Stimulated activated CD8-positive, alpha-beta memory T cell treated with anti-CD3 and anti-CD28 coated beads, Interleukin-4, amount 100 ng/mL, for 24 hours (primary cell): ENCODE measurements at places on chromosomes 1 and 21.

GRCh38 chr1:229999004-229999670, 67.9 kb upstream of the GALNT2 start:
- DNase-seq = no peak

GRCh38 chr1:9435854-9436640, 103.2 kb upstream of the SLC25A33 start:
- DNase-seq = no peak

DNA sequence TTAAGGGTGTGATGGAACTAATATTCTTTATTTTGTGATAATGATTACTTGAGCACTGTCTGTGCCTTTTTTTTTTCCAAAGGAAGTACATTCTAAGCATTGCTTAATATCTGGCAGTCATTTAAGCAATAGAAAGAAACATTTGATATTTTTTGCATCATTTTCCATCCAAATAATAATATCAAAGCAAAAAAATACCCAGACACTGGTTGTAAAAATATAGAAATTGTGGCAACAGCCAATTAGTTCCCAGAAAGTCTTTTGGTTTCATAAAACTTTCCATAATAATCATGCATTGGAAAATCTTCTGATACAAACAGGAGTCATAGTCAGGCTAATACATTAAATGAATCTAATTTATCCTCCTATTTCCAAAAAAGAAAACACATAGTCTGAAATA, 629.3 kb upstream of the ADAMTS5 start:
- no peak for DNase-seq

DNA sequence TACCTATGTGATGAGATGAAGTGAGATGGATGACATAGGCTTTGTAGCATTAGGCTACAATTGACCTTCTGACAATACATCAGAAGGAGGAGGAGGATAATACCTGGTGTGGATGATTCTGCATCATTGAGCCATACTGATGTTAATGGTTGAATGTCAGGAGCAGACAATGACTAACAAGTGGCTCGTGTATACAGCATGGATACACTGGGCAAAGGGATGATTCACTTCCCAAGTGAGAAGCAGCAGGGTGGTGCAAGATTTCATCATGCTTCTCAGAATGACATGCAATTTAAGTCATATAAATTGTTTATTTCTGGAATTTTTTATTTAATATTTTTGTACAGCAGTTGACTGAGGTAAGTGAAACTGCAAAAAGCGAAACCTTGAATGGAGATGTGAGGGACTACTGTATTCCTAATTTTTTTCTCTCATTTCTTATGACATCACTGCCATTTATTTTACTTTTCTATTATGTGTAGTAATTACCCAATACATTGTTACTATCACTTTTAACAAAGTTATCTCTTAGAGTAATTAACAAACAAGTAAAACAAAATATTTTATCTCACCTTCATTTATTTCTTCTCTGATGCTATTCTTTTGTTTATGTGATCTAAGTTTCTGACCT, 34.4 kb upstream of the COP1 start:
- no peak for DNase-seq

DNA sequence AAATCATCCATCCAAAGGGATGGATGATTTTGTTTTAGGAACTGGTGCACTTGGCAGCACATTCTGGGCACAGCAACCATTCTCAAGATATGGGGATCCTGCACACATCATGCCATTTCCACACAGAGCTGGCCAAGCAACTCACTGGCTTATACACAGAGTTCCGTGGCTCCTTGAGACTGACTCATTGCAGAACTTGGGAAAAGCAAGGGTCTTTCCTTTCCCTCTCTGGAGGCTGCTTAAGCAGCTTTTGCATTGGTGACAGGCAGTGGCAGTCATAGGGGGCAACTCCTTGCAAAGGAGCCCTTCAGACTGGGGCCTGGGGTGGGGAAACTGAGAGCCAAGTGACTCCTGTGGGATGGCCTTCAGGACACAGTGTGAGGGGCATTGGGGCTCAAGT, 1.9 kb upstream of the MAD2L2 start:
- no peak for DNase-seq

DNA sequence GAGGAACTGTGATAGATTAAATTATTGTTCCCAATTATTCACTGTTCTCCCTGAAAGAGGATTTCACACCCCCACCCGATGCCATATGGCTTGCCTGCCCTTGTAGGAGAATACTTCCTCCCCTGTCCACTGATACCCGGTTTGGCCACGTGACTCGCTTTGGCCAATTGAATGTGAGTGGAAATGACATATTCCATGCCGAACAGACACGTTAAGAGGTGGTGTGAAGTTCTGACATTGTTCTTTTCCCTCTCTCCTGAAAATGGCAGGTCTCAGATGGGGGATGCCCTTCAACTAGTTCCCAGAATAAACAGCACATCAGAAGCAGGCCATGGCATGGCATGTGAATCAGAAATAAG, 5.3 kb downstream of the STUM start:
- no peak for DNase-seq

GRCh38 chr21:24045373-24045772, 1561.9 kb downstream of the MRPL39 start:
- DNase-seq = no peak

GRCh38 chr21:42376338-42376982, 10.1 kb upstream of the TFF1 start:
- no peak for DNase-seq

DNA sequence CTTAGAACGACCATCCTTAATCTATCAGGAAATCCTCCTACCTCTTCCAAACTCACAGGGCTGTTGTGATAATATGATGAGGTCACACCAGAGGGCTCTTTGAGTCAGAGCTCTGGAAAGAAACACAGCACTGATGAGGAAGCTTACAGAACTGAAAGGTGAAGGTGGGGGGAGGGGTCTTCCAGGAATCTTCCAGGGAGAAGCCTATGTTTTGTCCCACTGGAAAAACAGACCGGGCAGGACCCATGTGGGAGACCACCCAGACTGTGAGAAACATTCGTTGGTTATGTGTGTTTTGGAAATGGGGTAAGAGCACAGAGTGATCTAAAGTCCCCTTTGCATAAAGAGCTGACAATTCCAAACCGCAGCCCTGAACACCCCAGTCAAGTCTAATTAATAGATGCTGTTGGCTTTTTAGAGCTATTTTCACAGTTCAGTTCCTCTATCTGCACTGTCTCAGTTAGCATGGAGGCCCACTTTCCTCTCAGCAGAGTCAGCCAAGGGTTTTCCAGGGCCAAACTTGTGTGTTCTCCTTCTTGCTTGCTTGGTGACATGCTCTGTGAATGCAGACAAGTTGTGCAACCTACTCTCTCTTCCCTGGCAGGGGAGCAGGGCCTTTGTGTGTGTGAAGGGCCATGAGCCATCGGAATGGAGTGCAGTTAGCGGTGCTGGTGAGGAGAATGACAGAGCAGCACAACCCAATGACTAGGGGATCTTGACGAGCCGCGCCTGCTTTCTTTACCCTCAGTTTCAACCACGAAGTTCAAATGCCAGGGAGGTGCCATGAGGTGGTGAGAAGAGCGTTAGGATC, 12.3 kb downstream of the PHLDA3 start:
- DNase-seq = no peak

DNA sequence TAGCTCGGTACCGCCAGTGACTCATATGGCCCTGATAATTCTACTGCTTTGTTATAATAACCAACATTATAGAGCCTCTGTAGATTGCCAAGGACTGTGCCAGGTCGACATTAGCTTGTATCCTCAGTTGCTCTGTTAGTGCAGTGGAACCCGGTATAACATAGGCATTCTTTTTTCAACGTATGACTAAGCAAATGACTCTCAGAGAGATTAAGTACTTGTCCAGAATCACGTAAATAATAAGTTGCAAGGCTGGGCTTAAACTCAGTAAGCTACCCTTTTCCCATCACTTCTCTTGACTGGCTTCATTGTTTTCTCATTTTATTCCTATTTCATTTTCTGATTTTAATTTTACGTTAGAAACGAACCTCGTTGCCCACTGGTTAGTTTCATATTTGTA, 85.1 kb downstream of the UBE4B start:
- DNase-seq = no peak

DNA sequence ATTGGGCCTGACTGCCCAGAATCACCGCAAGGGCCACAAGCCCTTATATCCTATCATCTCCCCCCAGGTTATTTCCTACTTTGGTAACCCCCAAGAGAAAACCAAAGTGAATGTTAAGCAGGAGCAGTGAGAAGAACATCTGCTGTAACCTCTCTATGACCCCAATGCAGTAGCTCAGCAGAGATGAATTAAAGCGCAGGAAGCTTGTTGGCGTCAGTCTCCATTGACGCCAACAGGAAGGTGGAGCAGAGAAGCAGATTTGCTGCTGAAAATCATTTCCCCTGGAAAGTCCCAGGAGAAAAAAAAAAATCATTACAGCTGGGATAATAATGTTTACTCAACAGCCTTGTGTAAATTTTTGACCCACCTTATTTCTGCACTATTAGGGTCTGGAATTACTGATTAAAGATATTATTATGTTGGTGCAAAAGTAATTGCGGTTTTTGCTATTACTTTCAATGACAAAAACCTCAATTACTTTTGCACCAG, 33.2 kb upstream of the FAM163A start:
- no peak for DNase-seq

DNA sequence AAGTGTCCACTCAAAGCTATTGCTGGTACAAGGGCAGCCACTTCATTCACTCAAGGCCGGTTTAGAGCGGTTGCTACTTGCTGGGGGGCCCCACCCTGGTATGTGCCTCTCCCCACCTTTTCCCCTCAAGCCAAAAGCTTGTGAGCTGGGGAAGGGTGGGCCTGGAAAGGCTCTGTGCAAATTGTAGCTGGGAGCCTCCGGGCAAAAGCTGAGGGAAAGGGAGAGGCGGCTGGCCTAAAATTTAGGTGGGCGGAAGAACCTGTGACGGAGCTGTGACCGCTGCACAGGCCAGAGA, 306 bp upstream of the SH3D21 start:
- no peak for DNase-seq

- no peak for DNase-seq
These were observed 115.4 kb downstream of the HLX start for GRCh38 chr1:220994671-220995070.

GRCh38 chr1:214364386-214364785, 83.4 kb downstream of the SMYD2 start:
- DNase-seq = no peak

GRCh38 chr1:231124746-231125145, 37.1 kb upstream of the TRIM67 start:
- DNase-seq = no peak

GRCh38 chr1:215878843-215879242, 311.7 kb downstream of the KCTD3 start:
- no peak for DNase-seq

DNA sequence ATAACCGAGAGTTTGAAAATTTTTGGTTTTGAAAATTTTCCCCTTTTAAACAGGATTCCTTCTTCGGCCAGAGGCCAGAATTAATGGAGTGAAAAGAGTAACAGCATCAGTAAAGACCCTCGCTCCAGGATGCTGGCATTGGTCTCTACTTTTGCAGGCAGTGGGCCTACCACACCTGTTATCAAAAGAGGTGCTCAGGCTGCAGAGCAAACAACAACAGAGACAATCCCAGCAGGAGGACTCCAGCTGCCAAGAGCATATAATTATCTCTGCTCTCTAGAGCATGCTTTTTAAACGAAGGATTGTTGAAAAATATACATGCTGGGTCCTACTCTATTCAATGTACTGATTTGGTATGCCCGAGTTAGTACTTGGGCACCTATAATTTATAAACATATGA, 1048.5 kb downstream of the PLA2G4A start:
- DNase-seq = no peak

DNA sequence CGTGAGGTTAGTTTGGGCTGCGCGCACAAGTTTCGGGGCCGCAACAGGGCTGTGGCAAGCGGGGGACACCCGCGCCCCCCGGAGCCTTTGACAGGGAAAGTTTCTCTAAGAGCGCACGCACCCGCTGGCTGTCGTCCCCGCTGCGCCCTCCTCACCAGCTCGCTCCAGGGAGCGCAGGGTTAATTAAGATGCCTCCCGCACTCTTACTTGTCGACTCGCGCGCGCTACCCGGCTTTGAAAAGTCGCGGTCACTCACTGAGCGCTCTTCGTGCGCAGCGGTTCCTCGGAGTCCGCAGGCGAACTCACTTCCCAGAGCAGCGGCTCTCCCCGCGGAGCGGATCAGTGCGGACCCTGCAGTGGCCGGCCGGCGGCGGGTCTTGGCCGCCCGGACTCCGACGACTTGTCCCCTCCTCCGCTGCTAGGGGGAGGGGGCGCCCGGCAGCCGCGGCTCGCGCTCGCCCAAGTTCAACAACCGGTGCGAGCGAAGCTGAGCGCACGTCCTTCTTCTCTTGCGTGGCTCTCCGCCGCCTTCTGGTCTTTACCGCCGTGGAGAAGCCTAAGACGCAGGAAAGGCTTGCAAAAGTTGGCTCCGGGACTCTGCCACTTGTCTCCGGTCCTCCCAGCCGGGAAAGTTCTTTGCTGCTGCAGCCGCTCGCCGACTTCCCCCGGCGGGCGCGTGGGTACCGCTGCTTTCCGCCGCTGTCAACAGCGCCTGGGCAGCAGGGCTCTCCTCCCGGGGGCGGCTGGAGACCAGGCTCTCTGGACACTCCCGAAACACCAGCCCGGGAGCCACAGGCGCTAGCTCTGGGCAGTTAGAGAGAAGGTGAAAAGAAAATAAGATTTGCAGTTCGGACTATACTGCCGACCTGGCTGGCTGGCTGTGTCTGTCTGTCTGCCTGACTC, 506 bp downstream of the JUN start:
- peak; percentile 15 for DNase-seq

GRCh38 chr1:170730438-170730837, 66.5 kb downstream of the PRRX1 start:
- no peak for DNase-seq

- DNase-seq = no peak
These were observed 23.7 kb downstream of the RWDD3 start for GRCh38 chr1:95257758-95258157.

DNA sequence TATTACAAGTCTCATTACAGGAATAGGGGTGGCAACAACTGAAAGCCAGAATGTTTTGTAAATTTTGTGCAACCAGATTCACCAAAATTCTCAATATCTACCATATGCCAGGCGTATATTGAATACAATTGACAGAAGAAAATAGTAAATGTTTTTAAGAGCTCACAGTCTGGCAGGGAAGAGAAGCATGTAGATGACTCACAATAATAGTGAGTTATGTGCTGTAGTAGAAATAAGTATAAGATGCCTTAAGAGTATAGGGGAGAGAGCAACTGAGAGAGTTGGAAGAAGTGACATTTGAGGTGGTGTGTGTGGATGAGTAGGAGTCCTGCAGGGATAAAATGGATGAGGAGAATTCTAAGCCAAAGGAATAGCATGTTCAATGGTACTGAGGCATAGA, 170.5 kb upstream of the FGGY start:
- no peak for DNase-seq

- DNase-seq = no peak
These were observed 54.4 kb downstream of the TLCD4 start for GRCh38 chr1:95171270-95172245.

- DNase-seq = no peak
These were observed 13.2 kb downstream of the DISC1 start for GRCh38 chr1:231639819-231640218.

GRCh38 chr1:168498956-168499687, 44.7 kb downstream of the XCL2 start:
- no peak for DNase-seq

GRCh38 chr1:154871374-154871773, 1.3 kb upstream of the KCNN3 start:
- no peak for DNase-seq

- DNase-seq = no peak
These were observed 113.1 kb downstream of the FGGY start for GRCh38 chr1:59409986-59410385.

GRCh38 chr1:151783796-151784195, 6.5 kb downstream of the TDRKH start:
- no peak for DNase-seq

- no peak for DNase-seq
These were observed 34.9 kb downstream of the ATP2B4 start for GRCh38 chr1:203661572-203661971.

GRCh38 chr1:180590889-180591288, 32.1 kb downstream of the OVAAL start:
- DNase-seq = no peak
